ENCODE measurements at places on chromosomes 12 and 14.

- no peak for DNase-seq
Observed at GRCh38 chr14:85016496-85016895, 513.4 kb upstream of the FLRT2 start.

GRCh38 chr12:15495746-15496145, 173.4 kb downstream of the PTPRO start:
- no peak for DNase-seq

- no peak for DNase-seq
Observed at GRCh38 chr12:132210223-132211055, 66.2 kb downstream of the NOC4L start.

- no peak for DNase-seq
Observed at GRCh38 chr14:105116451-105117256, 51.4 kb upstream of the GPR132 start.

GRCh38 chr14:93185349-93185720, 218 bp downstream of the LYSET start:
- DNase-seq: no peak

Measured in cortex of kidney (tissue), 1 donor.